ENCODE measurements at places on chromosomes 4 and X. TPM values are rescaled to one million over a fixed set of nuclear protein-coding genes. Genes with fewer than 3 reads are reported as not detected.
A peak's percentile ranks its signal among the peaks of the same experiment; 100 is the strongest.

DNA sequence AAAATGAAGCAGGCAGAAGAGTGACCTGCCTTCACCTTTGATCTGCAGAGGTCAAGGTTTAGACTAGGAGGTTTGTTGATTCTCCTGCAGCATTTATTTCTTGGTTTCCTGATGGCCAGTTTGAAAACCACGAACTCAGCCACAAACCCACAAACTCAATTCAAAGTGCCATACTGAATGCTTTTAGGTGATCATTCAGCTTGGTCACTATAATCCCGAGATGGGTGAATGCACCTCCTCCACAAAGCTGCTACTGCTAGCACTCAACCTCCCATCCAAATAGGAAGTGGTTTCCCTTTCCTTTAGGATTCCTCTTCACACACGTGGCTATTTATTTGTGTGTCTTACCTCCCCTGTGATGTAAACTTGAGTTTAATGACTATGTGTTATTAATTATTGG lies 225.2 kb downstream of the MID1 start:
- no peak for DNase-seq

DNA sequence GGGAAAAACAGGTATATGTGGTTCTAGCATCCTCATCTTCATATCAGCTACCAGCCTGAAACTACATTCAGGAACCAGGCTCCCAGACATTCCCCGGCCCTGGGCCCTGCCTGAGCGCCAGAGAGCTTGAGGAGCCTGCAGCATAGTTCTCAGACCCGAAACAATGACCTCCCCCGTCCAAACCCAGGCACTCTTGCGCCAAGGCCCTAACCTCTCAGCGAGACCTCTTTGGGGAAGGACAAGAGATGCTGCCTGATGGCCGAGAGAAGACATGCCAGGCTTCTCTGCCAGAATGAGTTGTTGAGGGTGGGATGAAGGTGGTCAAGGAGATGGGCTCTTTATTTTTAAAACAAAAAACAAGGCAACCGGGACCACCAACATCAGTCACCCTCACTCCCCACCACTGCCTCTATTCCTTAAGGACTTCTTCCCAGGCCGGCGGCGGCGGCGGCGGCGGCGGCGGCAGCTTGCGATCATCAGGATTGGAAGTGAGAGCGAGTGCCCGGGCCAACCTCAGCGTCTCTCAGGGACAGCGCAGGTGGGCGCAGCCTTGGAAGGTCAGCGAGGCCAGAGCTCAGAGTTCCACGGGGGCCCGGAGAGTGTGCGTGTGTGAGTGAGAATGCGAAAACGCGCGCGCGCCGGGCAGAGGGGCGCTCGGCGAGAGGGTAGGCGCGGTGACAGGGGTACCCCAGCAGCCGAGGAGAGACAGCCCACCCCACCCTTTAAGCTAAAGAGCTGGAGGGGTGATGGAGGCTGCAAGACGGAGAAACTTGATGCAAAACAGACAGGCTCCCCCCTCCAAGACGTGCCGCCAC lies 601 bp downstream of the INPP4B start:
- peak; percentile 35 for DNase-seq

The PITX2 gene
- total RNA-seq = 23.4 TPM

The PNMA3 gene
- total RNA-seq = 1.2 TPM

The PDZD11 gene
- total RNA-seq = 30.7 TPM

The SLC34A2 gene
- total RNA-seq = 0.04 TPM
